ENCODE measurements at places on chromosomes 2 and 18. TPM values are rescaled to one million over a fixed set of nuclear protein-coding genes. Genes with fewer than 3 reads are reported as not detected.

The RAB17 gene
- 0.40 TPM for total RNA-seq

The CEBPZOS gene
- total RNA-seq = 37.3 TPM

The LRP2 gene
- total RNA-seq = 1.4 TPM

The UPP2 gene
- not detected for total RNA-seq

GRCh38 chr2:207330912-207331311 lies 165.2 kb upstream of the KLF7 start:
- DNase-seq = peak; percentile 64

GRCh38 chr18:24426398-24427294 lies at the start of gene IMPACT:
Gene IMPACT (plus strand): TSS chr18:24426670. CDS start chr18:24426757, 87 bp downstream.
- peak; percentile 85 for DNase-seq

GRCh38 chr2:69582582-69583176 lies 60.9 kb downstream of the AAK1 start:
- DNase-seq = no peak

DNA sequence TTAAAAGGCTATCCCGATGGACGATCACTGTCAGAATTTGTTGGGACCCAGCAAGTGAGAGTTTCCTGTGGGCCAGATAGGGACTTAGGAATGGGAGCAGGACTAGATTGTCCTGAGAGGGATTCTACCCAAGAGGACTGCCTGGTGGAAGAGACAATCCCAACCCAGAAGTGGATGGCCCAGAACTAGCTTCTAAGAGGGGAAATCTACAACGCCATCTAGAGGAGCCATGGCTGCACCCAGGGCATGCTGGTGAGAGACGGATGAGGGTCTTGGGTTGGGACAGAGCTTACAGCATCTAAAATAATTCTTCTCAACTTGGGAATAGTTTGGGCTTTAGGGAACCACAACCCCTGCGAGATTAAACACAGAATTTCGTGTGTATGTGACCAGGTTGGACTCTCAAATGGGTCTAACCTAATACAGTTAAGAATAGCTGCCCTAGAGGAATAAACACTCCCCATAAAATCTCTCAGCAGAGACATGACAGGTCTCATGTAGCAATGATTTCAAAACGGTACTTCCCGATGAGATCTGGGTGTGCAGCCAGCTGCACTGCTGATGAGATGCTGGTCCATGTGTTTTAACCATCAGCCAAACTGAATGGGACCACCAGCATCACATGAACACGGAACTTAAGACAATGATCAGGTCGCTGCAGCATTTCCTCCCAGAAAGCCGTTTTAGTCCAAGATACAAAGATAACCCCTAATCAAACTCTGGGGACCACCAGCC lies 50.8 kb downstream of the CCBE1 start:
- no peak for DNase-seq

DNA sequence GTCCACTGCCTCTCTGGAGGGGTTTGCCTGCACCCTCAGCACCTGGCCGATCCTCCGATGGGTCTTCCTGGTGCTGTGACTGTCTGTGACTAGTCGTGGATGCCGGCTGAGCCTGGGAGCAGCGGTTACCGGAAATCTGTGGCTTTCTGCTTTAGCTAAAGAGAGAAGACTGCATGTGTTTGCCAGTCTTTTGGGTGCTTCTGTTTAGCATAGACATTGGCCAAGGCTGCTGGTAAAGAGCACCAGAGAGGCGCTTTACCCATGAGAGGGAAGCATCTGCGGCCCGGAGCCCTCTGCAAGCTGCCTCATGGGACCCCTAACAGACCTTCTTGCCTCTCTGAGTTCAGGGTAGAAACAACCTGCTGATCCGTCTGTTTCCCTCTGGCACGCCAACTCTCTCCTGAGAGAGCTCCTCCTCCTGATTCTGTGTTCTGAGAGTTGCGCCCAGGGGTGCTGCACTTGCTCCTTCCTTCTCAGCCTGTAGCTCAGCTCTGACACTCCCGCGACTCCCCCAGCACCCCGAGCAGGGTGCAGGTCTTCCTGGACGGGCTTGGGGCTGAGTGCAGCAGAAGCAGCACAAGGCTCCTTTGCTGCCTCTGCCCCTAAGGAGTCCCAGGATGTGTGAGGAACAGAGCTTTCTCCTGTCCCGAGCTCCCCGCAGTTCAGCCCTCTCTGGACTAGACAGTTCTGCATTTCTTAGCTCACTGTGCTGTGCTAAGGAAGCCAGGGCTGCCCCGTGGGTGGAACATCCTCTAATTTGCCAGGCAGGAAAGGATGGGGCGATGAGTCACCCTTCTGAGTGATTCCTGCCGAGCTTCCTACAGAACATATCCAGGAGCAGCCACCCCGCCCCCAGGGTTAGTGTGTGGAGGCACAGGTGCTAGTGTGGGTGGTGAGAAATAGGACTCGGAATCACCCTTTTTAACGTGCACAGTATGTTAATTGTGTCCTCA lies 203.2 kb downstream of the SH3RF3 start:
- no peak for DNase-seq

DNA sequence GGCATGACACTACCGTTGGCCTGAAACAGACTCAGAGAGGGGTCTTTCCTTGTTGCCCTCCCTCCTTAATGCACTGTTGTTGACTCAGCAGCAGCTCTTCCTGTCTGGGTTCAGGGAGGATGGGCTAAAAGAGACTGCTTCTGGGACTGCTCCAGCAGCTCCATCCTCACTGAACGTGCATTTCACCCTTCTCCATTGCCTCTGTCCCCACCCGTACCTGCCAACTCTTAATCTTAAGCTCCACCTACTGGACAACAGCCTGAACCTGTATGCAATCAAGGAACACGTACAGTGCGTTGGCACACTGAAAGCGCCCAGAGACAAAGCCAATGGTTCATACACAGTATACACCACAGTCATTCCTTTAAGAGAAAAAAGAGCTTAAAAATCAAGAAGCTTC lies 230.8 kb upstream of the RAB6C start:
- DNase-seq = no peak

DNA sequence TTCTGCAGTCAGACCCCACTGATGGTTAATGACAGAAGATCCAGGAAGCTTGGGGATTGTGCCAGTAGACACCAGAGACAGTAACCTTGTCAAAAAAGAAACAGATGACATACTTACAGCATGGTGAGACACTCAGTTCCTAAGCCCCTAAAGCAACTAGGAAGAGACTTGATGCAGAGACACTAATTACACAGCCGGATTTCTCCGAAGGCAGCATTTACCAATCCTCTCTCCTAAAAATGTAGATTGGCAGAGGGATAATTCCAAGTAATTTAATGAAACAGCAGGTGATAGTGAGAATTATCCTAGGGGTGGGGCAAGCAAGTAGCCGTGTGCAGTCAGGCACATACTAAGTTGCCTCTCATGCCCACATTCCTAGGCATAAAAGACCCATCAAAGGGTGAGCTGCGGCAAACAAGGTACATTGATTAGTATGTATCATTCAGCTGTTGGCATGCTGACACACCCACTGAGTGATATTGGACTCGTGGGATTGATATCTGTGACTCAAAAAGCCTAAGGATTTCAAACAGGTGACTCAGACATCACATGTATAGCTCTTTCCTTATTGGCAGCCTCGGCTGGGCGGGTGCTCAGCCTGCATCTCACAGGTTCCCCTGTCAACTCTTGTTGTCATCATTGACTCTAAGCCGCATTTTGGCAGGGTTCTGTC lies 296.7 kb upstream of the ATP5MC3 start:
- no peak for DNase-seq

DNA sequence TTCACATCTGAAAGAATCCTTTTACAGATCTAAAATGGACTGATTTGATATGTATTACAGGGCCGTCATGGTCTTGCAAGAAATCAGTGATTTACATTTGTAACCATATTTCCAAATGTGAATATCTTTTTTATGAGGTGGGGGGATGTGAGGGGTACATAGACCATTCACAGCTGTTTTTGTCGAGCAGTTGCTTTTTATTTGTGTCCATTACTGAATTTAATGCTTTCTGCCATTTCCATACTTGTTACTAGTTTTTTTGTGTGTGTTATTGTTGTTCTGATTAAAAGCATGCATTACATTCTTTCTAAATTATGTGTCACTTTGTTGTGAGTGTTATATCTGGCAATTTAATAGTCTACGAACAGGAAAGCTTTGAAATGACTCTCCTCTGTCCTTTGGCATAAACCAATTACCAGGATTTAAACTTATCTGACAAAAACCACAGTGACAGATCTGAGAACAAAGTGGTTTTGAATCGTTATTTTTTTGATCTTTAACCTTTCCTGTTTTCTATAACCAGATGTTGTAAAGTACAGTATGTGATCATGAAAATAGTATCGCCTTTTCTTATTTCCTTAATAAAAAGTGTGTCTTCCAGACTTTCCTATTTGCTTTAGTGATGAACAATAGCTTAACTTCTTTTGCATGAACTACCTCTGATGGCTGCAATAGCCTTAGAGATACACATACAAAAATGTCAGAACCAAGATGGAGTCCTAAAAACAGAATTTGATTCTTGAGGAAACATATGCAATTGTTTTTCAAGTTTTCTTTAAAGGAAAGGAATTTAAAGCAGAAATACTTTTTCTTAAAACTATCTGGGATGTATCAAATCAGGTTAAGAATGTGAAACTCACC lies 354.2 kb upstream of the ACVR2A start:
- no peak for DNase-seq

- no peak for DNase-seq
Measured at GRCh38 chr2:3162442-3163077, 215.1 kb downstream of the EIPR1 start.

GRCh38 chr2:126655051-126655450 lies 907 bp upstream of the GYPC start:
- no peak for DNase-seq

- DNase-seq = no peak
Measured at GRCh38 chr2:8496079-8496478, 185.8 kb upstream of the ID2 start.
